Forelimb muscle (tissue), 1 donor: ENCODE measurements at places on chromosomes 11 and 22. TPM values are rescaled to one million over a fixed set of nuclear protein-coding genes. Genes with fewer than 3 reads are reported as not detected.

Gene TCF20
- 8.9 TPM for polyA plus RNA-seq

Gene WT1
- polyA plus RNA-seq, result not detected

- DNase-seq, result no peak
Observed at GRCh38 chr11:57131080-57131790, 50.5 kb upstream of the LRRC55 start.

DNA sequence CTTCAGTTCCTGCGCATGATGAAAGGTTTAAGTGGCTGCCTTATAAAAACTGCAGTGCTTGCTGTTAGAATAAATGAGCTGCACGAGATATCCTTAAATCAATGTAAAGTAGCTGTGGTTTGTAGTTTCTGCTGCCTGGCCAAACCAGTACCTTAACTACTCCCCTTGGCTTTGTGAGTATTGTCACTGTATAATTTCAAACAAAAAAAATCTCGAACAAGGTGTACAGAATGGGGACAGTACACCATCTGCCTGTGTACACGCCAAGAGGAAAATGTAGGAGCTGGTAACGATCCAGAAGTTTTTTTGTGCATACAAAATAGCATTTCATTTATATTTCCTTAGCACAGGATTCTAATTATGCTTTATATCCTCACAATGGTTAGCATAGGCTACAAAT lies 20.6 kb upstream of the NDUFC2 start:
- DNase-seq, result no peak

GRCh38 chr22:33835265-33835664 lies 85.0 kb downstream of the LARGE1 start:
- no peak for DNase-seq

GRCh38 chr11:132078264-132079076 lies 708.1 kb downstream of the NTM start:
- no peak for DNase-seq

DNA sequence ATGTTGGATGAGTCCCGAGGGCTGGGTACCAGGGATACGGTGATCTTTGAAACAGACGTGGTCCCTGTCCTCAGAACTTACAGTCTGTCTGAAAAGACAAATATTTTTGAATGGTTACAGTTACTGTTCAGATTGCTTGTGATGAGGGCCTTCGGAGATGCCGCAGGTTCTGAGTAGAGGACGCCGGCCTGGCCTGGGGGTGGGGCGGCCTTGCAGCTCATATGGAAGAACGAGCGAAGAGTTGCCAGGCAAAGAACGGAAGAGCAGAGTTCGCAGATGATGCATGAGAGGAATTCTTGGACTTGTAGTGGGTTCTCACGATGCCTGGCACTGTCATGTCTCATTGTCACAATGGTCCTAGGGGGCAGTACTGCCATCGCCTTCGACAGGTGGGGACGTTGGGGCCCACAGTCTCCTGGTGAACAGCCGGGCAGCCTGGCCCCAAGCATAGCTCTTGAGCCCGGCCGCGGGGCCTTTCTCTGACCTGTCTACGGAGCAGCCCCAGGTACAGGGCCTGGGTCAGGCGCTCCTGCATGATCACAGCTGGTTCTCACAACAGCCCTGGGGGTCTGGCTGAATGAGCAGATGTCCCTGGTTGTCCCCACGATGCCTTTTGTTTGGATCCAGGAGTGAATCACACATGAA lies 60.9 kb upstream of the PARVG start:
- DNase-seq, result no peak

DNA sequence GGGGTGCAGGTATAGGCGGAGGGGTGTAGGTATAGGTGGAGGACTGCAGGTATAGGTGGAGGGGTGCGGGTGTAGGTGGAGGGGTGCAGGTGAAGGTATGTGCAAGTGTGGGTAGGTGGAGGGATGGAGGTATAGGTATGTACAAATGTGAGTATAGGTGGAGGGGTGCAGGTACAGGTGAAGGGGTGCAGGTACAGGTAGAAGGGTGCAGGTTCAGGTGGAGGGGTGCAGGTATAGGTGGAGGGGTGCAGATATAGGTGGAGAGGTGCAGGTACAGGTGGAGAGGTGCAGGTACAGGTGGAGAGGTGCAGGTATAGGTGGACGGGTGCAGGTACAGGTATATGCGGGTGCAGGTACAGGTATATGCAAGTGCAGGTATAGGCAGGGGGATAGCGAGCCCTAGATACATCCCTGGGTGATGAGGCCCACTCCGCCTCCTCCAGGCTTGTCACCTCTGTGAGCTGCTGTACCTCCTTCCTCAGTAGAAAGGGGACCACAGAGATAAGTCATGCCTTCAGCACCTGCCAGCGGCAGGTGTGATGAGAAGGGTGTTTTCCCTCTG lies 17.2 kb downstream of the LINC01488 start:
- DNase-seq, result no peak

DNA sequence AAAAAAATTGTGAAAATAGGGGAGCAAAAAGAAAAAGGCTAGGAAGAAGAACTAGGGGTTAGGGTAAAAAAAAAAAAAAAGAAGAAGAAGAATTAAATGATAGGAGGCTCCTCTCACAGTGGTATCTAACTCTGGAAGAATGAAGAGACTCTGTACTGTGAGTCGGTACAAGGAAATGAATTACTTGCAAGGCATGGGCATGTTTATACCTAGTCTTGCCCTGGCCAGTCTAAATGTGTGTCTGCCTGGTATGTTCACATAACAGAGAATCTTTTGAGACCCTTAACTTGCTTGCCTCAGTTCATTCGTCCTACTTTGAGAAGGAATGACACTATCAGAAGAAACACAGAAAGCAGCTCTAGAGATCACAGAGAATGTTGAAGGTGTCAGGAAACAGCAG lies 159.6 kb downstream of the SWAP70 start:
- DNase-seq, result no peak

DNA sequence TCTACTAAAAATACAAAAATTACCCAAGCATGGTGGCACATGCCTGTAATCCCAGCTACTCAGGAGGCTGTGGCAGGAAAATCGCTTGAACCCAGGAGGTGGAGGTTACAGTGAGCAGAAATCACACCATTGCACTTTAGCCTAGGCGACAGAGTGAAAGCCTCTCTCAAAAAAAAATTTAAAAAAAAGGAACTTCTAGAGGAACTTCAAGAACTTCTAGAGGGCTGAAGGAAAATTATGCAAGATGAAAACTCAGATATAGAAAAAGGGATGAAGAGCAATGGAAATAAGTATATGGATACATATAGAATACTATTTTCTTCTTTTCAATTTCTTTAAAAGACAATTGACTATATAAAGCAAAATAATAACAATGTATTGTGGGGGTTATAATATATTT lies 51.2 kb upstream of the PRR5 start:
- no peak for DNase-seq
